ENCODE measurements at places on chromosomes 1 and 21.
A peak's percentile ranks its signal among the peaks of the same experiment; 100 is the strongest.

DNA sequence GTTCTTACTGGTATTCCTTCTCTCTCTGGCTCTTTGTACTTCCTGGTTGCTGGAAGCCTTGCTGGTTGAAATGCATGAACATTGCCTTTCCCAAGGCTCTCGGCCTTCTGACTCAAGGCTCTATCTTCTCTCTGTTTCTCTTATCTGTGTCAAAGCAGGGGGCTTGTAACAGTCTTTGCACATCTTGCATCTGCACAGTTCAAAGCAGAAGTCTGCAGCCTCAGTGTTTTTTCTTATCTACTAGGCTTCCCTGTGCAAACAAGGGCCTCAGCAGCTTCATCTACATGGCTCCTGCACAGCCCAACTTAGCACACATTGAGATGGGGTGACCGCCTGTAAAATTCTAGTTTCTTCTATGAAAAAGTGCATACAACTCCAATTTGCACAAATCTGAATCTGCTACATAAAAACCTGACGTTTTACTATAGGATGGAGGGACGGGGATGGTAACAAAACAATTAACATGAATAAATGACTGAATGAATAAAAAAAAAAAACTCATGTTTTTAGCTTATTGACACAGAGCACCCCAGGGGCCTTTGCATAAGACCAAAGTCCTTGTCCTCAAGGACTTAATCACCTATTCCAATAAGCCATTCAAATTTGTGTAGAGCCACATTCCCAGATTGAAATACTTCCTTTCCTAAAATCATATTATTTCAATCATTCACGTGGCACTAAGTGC lies 458.3 kb downstream of the LMO4 start:
- no peak for DNase-seq

GRCh38 chr1:159302095-159302494 lies at the start of gene FCER1A:
Gene FCER1A (plus strand): TSS chr1:159302336. CDS start chr1:159302365, 29 bp downstream.
- DNase-seq, result no peak

- no peak for DNase-seq
Measured at GRCh38 chr21:42350927-42351426, at the start of gene TFF2. Gene TFF2 (minus strand): TSS chr21:42350994. CDS start chr21:42350957, 37 bp downstream.

DNA sequence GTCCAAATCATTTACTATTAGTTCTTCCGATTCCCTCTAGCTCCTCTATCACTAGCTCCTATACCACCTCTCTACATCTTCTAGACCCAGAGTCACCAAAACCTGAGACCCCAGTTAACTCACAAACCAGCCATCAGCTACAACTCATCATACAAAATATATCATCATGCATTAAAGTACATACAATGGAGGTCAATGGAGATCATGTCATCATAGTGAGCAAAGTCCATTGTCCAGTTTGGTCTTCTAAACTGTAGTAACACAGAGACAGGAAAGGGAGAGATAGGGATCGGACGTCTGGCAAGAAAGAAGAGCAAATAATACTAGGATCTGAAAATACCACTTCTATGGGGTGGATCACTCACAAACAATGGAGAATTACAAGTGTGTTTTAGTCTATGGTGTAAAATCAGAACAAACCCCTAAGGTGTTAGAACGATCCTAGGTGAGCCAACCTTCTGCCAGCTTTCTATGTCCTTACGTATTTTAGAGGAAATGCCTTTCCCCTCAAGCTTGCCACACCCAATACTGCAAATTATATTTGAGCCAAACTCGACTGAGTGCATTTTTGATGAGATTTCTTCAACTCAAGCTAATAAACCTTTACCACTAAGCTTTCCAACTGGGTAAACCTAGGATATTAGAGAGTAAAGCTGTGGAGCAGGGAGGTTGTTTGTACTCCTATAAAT lies 3.9 kb downstream of the ADIPOR1 start:
- no peak for DNase-seq

- no peak for DNase-seq
Measured at GRCh38 chr1:75053207-75053606, 81.0 kb upstream of the LHX8 start.

GRCh38 chr1:162003061-162003829 lies 20.4 kb downstream of the OLFML2B start:
- no peak for DNase-seq

- DNase-seq, result no peak
Measured at GRCh38 chr1:90879281-90879680, 142.6 kb downstream of the ZNF644 start.

DNA sequence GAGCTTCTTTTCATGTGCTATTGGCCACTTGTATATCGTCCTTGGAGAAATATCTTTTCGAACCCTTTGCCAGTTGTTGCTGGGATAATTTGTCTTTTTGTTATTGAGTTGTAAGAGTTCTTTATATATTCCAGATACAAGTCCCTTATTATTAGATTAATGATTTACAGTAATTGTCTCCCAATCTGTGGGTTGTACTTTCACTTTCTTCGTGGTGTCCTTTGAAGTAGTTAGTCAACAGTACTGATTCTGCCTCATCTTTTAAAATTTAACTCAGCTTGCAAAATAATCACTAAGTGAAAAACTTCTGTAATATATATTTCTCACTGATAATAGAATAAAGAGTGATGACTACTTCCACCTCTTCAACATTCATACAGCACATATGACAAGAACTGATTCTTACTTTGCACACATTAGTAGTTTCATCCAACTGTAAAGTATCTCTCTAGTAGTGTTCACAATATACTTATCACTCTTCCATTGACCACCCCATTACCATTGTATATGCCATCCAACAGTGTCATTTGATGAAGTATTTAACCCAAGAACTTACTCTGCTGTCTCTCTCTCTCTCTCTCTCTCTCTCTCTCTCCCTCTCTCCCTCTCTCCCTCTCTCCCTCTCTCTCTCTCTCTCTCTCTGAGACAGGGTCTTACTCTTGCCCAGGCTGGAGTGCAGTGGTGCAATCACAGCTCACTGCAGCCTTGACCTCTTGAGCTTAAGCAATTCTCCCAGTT lies 104.2 kb upstream of the DMRTA2 start:
- DNase-seq, result no peak

DNA sequence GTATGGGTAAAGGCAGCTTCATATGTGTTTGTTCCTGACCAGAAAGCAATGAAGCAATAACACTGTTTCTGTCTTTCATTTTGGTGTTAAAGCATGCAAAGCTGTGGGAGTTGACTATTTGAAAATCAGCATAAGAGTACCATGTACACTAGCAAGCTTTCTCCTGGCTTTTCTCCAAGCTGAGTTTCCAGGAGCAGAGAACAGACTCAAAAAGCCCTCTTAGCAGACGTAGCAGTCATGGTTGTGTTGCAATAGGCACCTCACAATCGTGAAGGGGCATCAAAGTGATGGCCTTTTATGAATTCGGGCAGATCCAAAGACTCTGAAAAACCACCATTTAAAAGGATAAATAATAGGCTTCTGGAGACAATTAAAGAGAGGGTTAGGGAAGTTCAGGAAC lies 159.7 kb downstream of the PTGER3 start:
- no peak for DNase-seq

- DNase-seq, result no peak
Measured at GRCh38 chr1:147516157-147516917, 25.0 kb upstream of the BCL9 start.

GRCh38 chr1:6033986-6034749 lies 11.5 kb upstream of the KCNAB2 start:
- DNase-seq, result peak; percentile 57

GRCh38 chr21:34606621-34607020 lies 8.3 kb downstream of the RCAN1 start:
- DNase-seq, result no peak

- peak; percentile 85 for DNase-seq
Measured at GRCh38 chr21:42527489-42528158, 14.0 kb downstream of the SLC37A1 start.

Measured in activated naive CD4-positive, alpha-beta T cell treated with anti-CD3 and anti-CD28 coated beads, Interleukin-2, amount 10 ng/mL, durations not matched to agents 7 days and 5 days (primary cell).